Smooth muscle cell of the brain vasculature (primary cell): ENCODE measurements at places on chromosomes 6 and 20.

GRCh38 chr20:34328928-34329677 lies 25.9 kb upstream of the AHCY start:
- DNase-seq, result no peak

DNA sequence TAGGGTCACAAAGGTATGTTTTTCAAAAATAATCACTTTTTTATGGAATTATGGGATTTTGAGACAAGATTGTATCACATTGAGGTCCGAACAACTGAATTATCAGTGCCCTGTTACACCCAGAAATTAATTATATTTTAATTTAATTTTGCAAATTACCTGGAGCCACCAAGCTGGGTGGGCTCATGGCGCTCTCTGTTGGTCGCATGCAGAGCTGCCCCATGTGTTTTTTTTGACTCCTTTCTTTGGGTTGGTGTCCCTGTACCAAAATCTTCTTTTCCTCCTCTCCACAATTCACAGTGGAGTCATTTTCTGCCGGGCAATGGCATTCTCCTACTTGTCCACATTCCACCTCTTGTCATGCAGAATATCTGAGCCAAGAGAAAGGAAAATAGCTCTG lies 38.9 kb upstream of the FRMD1 start:
- no peak for DNase-seq

- no peak for DNase-seq
Observed at GRCh38 chr6:138803861-138804260, 8.0 kb downstream of the ECT2L start.

- no peak for DNase-seq
Observed at GRCh38 chr6:142613981-142614380, 312.2 kb downstream of the ADGRG6 start.

- DNase-seq, result no peak
Observed at GRCh38 chr6:135743476-135743875, 108.0 kb upstream of the PDE7B start.

DNA sequence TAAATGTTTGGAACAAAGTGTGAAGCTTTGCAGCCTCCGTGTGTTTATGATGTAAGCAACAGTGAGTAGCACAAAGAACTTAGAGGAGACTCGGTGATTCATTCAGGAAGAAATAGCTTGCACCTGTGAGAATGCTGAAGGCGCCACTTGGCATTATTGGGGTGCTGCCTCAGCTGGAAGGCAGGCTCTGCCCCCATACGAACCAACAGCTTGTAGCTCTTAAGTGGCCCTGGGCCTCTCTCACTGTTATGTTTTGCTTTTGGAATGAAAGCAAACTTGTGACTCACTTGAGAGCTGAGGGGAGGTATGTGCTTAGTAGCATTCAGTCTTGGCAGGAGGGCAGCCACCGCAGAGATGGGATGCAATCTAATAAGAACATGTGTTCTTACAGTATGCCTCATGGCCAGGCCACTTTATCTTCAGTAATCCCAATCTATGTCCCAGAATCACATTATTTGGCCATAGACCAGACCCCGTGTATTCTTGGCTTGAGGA lies 310.7 kb downstream of the EYA4 start:
- peak; percentile 98 for DNase-seq

GRCh38 chr6:115575285-115575684 lies 485.4 kb downstream of the FRK start:
- no peak for DNase-seq

DNA sequence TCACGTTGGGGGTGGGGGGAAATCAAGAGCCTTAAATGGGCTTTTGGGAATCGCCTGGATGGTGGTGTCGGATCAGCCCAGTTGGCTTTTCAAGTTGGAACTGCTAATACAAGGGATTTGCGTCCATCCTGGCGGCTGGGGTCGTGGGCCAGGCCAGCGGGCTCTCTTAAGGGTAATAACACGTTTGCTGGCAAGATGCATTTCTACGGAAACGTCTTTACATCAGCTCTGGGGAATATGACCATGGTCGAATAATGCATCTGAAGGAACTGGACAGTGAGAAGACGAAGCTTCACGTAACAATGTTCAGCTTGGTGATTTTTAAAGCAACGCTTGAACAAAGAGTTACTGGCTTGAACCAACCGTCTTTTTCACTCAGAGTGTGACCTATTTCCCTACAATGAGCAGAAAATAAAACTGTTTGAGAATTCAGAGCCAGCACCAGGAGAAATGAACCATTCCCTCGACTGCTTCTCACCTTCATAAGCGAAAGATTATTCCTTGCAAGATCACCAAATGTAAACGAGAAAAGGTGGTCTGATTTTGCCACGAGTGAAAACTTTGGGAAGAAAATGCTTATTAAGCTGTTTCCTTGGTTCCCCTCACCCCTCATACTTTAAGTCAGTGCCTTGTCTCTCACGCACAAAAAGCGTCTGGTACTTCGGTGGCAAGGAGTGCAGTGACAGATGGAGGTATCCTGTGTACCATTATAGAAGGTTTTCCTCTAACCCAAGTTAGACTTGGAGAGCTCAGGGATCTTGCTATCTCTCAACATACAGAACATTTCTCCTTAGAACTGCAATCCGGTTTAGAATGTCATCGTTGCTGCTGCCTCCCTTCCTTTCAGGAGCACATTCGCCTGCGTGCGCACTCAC lies 1.4 kb upstream of the MARCKS start:
- DNase-seq, result peak; percentile 31

DNA sequence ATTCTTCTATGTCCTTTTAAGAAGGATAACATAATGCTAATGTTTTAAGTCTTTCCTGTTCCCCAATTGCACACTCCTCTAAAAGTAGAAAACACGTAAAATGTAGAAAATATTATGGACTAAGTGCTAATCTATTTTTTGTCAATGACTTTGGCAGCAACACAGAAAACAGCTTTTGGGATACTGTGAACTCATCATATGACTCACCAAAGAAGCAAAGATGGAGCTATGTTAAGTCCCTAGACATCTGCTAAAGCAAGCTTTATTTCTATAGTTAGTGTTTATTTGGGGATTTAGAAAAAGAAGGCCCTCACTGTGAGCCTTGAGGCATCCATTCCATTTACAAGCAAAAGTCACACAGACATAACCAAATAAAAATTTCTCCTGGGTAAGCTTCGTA lies 23.0 kb downstream of the OPN5 start:
- no peak for DNase-seq

GRCh38 chr6:139931747-139932146 lies 557.3 kb upstream of the CITED2 start:
- no peak for DNase-seq

DNA sequence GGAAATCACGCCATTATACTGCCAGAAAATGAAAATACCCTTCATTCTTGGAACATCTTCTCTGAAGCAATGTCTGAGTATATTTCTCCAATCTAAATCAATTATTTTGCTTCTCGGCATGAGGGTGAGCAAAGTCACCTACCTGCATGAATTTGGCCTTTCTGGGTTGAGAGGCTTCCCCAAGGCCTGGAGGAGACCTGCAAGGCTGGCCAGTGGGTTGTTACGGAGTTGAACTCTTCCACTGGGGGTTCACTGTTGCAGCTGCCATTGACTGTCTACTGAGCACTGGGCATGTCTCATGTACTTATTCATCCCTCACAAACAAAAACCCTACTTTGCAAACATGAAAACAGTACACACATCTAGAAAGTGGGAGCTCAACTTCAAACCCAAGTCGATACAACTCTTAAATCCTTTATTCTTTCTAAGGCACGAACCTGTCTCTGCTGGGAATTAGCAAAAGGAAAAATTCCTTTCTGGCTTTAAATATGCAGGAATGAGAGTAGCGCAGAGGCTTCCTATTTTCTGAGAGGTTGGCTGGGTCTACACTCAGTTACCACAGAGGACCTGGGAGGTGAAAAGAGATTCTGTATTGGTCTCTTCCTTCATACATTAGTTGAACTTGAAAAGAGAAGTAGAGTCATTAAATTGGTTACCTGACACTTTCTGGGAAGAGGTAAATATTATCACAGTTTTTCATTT lies 87.6 kb upstream of the SGK1 start:
- DNase-seq, result no peak

DNA sequence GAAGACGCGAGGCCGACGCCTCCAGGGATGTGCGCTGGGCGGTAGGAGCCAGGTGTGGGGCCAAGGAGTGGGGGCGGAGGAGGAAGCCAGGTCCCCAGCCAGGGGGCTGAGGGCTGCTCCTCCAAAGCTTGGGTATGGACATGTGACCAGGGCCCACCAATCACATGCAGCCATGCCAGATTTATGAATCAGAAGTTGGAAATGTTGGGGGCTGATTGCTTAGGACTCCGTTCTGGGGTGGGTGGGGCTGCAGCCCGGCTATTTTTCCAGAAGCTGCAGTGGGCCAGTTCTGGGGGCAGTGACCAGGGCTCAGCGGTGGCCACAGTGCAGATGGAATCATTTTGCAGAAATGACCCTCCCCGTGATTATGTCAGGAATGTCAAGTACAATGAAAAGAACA lies 96.0 kb downstream of the CEBPB start:
- no peak for DNase-seq

DNA sequence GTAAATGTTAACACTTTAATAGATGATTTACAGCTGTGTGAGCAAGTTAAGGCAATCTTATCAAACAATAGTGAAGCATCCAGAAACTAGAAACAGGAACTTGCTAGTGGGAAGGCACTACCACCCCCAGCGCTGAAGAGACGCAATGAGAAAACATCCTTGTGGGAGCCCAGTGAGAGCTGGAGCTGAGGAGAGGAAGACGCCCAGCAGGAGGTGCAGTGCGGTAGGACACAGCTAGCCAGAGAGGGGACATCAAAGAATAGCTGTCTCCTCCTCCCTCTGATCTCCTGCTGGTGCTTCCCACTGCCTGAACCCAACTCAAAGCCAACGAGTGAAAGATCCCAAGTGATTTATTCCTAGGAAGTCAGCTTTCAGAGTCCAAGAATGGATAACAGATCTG lies 140.3 kb downstream of the COL12A1 start:
- peak; percentile 95 for DNase-seq

- no peak for DNase-seq
Observed at GRCh38 chr20:32302507-32302872, 25.0 kb downstream of the KIF3B start.

- DNase-seq, result no peak
Observed at GRCh38 chr20:17872434-17872833, 96.2 kb downstream of the SNX5 start.

GRCh38 chr6:31683591-31683990 lies 2.7 kb upstream of the LY6G5C start:
- DNase-seq, result no peak

DNA sequence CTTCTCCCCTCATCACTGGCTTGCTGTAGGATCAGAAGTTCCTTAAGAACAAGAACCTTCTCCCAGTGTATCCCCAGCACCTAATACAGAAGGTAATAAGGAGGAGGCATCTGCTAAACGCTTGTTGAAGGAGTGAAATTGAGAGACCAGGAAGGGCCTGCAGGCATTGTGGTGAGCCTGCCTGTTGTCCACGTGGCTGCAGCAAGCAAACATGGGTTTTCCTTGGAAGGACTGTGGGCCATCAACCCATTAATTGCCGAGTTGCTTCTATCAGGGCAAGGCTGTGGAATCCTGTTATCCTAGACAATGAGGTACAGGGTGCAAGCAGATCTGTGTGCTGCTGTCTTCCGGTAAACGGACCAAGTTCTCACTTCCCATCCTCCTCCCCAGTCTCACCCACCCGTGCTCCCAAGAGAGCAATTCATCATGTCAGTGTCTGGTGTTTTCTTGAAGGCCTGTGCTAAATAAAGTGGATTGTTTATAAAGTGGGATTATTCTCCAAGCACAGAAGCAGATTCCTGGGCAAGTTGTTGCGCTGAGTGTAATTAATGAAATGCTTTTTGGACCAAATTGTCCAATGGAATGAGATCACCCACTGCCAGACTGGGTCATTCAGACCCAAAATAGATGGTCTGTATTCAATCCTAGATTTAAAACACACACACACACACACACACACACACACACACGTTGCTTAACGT lies 164.6 kb upstream of the CDYL start:
- DNase-seq, result no peak

DNA sequence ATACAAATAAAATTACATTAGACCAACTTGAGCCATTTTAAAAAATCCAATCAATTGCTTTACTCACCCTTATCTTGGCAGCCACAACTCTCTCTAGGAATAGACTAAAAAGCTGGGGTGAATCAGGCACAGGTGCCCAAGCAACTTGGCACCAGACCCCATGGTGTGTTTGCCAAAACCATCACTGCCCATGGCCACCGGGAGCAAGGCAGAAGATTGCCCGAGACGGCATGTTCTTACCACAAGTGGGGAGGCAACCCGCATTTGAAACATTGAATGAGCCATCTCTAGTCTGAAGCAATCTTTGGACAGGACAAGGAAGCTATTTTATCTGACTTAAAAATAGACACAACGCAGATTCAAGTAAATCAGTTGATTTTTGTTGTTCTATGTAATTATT lies 69.0 kb downstream of the SMLR1 start:
- DNase-seq, result no peak

- no peak for DNase-seq
Observed at GRCh38 chr6:152669895-152670294, 27.8 kb upstream of the MYCT1 start.

GRCh38 chr20:21936720-21937380 lies 231.4 kb downstream of the PAX1 start:
- peak; percentile 85 for DNase-seq

- DNase-seq, result no peak
Observed at GRCh38 chr20:45445805-45446562, 23.6 kb upstream of the WFDC2 start.

DNA sequence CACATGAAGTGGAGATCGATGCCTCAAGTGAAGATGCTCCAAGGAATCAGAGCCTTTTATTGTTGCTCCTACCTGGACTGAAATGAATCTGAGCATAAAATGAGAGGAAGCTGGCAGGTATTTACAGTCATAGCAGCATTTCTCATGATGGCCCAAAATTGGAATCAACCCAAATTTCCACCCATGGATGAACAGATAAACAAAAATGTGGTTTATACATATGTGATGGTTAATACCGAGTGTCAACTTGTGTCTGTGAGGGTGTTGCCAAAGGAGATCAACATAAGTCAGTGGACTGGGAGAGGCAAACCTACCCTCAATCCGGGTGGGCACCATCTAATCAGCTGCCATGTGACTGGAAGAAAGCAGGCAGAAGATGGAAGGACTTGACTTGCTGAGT lies 178.2 kb downstream of the PTPRT start:
- no peak for DNase-seq

DNA sequence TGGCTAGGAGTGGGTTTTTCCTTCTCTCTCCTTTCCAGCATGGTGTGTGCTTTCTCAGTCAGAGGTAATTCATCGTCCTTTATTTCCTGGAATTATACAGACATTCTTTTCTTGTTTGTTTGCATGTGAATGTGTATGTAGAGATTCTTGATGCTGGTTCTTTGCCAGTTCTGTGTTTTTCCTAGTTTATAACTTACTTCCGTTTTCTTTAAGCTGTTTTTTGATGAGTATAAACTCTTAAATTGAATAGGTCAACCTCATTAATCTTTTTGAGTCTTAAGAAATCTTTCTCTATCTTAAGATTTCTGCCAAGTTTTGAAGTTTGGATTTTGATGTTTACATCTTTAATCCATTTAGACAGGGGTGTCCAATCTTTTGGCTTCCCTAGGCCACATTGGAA lies 38.7 kb downstream of the IGF2R start:
- no peak for DNase-seq

- no peak for DNase-seq
Observed at GRCh38 chr20:48170625-48171024, 385.3 kb upstream of the SULF2 start.
